AG08396 (cell line): ENCODE measurements at places on chromosomes 7 and 10.

- DNase-seq, result no peak
Measured at GRCh38 chr7:24817339-24817738, 60.1 kb upstream of the GSDME start.

GRCh38 chr7:29236071-29236580, 41.6 kb downstream of the CHN2 start:
- DNase-seq, result no peak

DNA sequence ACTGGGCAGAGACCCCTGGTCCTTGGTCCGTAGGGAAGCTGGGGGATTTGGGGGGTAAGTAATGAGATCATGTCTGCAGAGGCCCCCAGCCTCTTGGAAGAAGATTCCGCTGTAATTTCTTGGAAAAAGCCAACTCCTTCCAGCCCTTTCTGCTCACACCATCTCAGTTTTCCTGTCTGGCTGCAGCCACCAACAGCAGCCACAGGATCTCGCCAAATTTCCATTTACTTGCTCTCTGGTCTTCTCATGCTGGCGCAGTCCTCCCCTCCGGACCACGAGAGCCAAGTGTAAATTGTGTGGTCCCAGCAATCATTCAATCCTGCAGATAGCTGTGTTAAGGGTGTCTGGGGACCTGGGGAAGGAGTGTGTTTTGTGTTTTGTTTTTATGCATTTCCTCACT, 49.6 kb downstream of the ASB13 start:
- no peak for DNase-seq

GRCh38 chr7:140165422-140165821, 11.4 kb downstream of the KDM7A start:
- DNase-seq, result peak; percentile 22

DNA sequence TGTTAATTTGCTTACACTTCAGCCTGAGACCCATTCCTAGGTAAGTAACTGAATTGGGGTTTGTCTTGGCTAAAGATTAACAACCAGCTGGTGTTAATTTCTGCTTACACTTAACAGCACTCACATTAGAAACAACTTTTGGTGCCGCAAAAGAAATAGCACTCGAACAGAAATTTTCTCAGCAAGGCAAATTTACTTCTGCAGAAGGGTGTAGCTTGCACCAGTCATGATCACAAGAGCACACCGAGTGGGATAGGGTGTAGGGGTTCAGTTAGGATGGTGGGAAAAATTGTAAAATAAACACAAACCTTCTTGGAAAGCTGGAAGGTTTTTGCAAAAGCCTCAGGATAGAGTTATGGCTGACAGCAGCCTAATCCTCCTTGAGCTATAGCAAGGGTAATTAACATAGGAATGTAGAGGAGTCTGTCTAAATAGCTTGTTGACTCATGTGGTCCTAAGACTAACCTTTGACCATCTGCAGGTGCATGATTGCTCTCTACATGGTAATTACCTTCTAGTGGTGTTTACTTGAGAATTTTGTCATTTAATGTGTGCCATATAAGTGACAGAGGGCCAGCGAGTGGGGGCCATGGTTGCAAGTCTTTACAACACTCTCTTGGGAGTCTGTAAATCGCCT, 67.8 kb upstream of the CDK13 start:
- DNase-seq, result no peak

DNA sequence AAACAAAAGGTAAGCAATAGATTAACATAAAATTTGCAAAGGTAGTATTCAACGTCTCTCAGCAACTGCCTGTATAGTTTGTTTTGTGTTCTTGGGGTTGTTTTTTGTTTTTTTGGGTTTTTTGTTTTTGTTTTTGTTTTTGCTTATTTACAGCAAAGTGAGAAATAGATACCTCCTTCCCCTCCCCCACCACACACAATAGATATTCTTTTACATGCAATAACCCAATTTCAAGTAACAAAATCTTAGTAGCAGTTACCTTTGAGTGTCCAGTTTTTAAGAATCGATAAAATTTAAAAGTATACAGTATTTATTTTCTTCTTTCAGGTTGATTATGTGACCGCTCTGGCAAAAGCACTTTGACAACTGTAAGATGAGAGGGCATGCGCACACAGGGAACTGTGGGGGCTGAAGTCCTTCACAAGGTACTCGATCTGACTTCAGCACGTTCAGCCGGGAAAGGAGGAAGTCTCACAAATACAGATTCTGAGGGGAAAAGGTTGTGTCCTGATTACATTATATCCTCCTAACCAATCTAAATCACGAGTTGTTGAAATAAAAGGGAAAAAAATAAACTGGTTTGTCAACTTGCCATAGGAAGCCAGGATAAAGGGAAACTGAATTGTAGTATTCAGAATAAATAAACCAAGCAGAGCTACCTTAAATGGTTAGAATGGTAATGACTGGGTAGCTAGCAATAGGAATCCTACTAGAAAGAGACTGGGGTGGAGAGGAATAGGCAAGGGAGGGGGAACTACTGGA, 47.8 kb downstream of the CPEB3 start:
- peak; percentile 43 for DNase-seq

GRCh38 chr7:92609921-92610518, 19.8 kb upstream of the FAM133B start:
- no peak for DNase-seq

GRCh38 chr10:87723500-87723899, 63.8 kb downstream of the PAPSS2 start:
- no peak for DNase-seq

DNA sequence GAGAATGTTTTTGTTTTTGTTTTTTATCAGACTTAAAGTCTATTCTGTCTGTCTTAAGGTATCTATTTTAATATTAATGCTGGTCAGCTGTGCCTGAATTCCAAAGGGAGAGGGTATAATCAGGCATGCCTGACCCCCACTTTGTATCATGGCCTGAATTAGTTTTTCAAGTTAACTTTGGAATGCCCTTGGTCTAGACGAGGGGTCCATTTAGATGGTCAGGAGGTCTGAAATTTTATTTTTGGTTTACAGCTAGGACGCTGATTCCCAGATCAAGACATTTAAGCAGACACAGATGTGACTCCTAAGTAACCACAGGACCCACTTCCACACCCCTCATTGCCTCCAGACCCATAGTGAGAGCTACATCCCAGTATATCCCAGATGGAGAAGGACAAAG, 189.5 kb downstream of the ARHGAP12 start:
- no peak for DNase-seq

- peak; percentile 33 for DNase-seq
Measured at GRCh38 chr7:44486693-44487092, 3.8 kb downstream of the NUDCD3 start.

DNA sequence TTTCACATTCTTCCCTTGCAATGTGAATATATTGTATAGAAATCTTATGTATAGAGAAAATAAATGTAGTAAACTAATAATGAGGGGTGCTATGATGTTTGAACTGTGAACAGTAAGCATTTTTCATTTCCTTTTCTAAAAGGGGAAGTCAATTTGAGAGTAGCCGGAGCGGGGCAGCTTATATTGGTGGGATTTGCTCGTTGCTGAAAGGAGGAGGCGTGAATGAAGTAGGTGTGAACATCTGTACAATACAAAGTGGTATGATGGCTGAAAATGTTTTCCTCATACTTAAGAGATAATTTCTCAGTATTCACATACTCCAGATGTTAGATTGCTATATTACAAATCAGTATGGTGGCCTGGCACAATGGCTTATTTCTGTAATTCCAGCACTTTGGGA, 87.1 kb downstream of the SRI start:
- DNase-seq, result no peak

DNA sequence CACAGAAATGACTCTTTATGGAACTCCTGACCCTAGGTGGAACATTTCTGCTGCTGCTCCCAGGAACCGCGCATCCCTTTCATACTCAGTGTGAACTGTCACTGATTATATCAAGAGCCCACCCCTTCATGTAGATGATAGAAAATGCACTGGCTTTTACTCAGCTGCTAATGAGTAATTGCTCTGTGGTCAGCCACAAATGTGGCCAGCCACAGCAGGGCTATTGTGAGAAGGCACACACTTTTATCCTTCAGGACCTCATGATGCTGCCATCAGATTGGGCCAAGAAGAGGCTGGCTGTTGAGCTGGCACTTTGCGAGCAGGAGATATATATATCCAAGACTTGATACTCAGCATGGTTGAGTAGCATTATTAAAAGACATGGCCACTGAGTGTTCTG, 124.7 kb downstream of the CFAP58 start:
- DNase-seq, result no peak

GRCh38 chr10:44281089-44281613, 103.7 kb downstream of the CXCL12 start:
- no peak for DNase-seq

GRCh38 chr10:113068178-113068890, 118.3 kb downstream of the TCF7L2 start:
- no peak for DNase-seq

DNA sequence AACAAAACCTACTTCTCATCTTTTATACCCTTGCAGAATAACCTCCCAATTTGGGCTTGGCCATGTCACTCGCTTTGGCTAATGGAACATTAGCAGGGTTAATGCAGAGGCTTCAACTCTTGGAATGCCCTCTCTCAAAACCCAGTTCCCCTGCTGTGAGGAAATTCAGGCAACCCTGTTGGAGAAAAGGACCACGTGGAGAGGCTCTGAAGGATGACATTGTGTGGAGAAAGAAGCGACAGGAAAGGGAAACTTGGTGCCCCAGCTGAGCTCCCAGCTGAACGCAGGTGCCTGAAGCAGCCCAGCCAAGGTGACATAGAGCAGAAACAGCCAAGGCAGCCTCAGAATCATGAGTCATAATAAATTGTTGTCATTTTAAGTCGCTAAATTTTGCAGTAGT, 214.2 kb upstream of the GHITM start:
- no peak for DNase-seq
